ENCODE measurements at places on chromosomes 4 and X.
A peak's percentile ranks its signal among the peaks of the same experiment; 100 is the strongest.

DNA sequence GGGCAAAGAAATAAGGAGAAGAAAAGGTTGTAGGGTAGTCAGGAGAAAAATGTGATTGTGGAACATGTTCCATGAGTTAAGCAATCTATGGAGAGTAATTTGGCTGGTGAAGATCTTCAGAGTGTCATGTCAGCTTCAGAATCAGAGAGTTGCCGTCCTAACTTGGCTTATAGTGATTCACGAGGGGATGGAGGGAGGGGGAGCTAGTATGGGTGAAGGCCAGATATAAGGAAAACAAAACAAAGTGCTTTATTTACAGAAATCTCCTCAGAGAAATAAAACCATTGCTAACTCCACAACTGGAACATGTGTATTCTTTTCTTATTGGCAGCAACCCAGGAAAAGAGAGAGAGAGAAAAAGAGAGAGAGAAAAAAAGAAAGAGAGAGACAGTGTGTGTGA lies 256.5 kb upstream of the NRK start:
- no peak for DNase-seq

GRCh38 chr4:117986321-117986720 lies 48.0 kb upstream of the NDST3 start:
- DNase-seq, result no peak

GRCh38 chr4:80058740-80059139 lies 14.3 kb downstream of the ANTXR2 start:
- DNase-seq, result no peak

DNA sequence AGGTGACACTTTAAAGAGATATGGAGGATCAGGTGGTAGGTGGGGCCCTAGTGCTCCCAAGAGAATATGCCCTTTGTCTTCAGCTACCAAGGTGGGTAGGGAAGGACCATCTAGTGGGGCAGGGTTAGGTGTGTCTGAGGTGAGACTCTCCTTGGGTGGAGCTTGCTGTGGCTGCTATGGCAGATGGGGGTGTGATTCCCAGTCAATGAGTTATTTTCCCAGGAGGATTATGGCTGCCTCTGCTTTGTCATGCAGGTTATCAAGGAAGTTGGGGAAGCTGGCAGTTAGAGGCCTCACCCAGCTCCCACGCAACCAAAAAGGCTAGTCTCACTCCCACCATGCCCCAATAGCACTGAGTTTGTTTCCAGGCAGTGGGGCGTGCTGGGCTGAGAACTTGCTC lies 18.0 kb upstream of the SPIN2A start:
- no peak for DNase-seq

DNA sequence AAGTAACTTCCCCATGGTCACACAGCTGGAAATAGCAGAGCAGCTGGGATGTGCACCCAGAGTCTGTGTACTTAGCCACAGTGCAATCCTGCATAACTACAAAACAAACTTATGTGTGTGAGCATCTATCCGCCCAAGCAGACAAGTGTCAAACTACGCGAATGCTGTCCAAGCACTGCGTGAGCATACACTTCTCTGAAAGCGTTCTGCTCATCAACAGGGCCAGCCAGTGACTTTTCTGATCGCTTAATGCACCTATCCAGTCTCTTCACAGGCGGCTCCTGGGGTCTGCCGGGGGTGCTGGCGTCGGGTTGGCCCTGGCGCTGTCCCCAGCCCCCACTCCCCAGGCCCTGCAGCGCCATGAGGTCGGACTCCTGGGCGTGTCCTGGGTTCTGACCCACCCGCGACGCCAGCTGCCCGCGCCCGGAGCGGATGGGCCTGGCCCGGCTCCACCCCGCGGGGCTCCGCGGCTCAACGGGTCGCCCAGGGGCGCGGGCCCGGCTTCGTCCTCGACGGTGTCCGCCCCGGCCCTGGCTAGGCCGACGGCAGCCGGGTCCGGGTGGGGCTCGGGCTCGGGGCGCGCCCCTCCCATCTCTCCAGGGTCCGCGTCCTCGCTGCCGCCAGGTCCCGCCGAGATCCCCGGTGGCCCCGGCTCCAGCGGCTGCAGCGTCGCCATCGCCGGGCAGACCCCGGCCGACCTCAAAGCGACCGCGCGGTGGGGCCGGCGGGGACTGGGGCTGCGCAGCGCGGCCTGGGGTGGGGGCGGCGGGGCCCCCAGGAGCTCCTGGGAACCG lies 1.3 kb upstream of the ZNF141 start:
- peak; percentile 87 for DNase-seq

GRCh38 chrX:153802513-153803045 lies 8.1 kb downstream of the SSR4 start:
- no peak for DNase-seq

DNA sequence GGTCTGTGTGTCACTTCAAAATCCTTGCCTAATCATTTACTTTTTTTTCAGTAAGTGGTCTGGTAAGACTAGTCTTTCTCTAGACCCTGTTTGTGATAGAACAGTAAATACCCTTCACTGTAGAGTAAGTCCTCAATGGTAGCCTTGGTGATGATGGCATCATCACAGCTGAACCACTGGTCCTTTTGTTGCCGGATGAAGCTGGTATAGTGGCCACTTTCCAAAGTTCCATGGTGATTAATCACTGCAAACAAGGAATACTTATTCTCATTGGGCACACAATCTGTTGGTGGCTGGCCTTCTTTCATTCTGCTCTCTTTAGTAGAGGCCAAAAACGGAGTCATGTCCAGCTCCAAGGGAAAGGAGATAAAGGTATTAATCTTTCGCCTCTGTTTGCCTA lies 2.9 kb downstream of the USP51 start:
- peak; percentile 4 for DNase-seq

- no peak for DNase-seq
These were observed 409.0 kb downstream of the BCOR start for GRCh38 chrX:39688576-39689375.

- no peak for DNase-seq
These were observed 33.6 kb downstream of the CLCN4 start for GRCh38 chrX:10190367-10190766.

GRCh38 chr4:151541389-151542071 lies 132.6 kb downstream of the FHIP1A start:
- DNase-seq, result peak; percentile 24

GRCh38 chrX:9562851-9563250 lies 98.0 kb downstream of the TBL1X start:
- DNase-seq, result peak; percentile 68

DNA sequence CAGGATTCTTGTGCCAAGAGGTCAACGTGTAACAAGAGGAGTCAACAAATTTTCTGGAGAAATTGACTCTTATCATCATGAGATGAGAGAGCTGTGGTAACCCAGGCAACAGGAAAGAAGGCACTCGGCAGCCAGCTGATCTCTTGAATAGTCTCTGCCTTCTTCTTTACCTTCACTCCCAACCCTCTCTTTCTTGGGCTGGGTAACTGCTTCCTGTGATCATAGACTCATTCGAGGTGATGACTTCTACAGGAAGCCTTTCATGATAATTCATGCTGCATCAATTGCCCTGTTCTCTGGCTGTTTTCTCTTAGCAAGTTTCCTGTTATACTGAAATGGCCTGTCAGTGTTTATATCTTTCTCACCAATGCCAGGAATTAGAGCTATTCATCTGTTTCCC lies 70.8 kb upstream of the FSTL5 start:
- no peak for DNase-seq

DNA sequence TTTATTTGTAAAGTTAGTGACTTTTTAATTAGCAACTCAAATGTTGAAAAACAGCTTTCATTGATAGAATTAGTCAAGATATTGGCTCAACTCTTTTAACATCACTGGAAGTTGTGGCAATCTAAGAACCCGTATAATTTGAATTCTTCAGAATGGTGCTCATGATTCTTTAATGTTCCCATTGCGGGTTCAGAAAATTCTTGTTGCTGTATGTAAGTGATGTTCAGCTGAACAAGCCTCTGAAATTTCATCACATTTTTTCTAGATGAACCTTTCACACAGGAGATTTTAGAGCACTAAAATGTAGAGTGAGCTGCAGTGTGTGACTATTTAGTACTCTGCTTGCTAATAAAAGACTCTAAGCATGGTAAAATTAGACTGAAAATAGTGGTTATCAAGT lies 1317.7 kb downstream of the FSTL5 start:
- no peak for DNase-seq

DNA sequence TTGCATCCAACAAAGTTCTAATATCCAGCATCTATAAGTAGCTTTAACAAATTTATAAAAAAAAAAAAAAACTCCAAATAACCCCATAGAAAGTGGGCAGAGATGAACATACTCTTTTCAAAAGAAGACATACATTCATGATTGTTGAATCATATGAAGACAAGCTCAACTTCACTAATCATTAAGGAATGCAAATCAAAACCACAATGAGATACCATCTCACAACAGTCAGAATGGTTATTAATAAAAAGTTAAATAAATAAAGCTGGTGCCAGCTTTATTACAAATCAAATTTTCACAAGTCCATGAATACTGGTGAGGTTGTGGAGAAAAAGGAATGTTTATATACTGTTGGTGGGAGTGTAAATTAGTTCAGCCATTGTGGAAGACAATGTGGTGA lies 592.0 kb downstream of the IQCM start:
- no peak for DNase-seq

DNA sequence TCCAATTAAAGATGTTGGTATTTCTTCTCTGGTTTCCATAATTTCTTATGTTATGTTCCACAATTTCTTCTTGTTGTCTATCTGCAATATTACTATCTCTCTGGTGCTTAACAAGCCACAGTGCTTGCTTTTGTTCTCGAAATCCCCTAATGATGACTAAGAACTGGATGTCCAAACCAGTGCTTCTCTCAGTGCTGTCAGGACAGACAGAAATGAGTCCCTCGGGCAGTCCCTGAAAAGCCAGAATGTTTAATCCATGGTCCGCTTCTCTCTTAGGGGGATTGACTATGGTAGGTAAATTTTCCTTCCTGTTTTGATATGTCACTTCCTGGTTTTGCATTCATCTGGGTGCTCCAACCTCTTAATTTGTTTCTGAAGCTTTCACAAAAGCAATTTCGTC lies 321.6 kb upstream of the PCDH10 start:
- no peak for DNase-seq

GRCh38 chr4:5932035-5932568 lies 39.2 kb upstream of the CRMP1 start:
- no peak for DNase-seq

DNA sequence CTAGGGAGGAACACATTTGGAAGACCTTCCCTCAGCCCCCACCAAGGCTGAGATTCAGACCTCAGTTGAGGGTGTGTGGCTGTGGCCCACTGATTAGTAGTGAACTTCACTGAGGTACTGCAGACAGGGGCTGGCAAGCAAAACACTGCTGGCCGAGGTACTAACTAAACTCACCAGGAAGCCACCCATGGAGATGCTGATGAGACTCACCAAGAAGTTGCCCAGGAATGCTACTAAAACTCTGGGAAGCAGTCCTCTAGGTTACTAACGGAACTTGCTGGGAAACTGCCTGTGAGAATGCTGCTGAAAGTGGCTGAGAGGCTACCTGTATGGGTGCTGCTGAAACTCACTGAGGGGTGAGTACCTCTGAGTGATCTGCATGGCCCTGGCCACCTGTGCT lies 372.4 kb upstream of the RPS6KA3 start:
- no peak for DNase-seq

DNA sequence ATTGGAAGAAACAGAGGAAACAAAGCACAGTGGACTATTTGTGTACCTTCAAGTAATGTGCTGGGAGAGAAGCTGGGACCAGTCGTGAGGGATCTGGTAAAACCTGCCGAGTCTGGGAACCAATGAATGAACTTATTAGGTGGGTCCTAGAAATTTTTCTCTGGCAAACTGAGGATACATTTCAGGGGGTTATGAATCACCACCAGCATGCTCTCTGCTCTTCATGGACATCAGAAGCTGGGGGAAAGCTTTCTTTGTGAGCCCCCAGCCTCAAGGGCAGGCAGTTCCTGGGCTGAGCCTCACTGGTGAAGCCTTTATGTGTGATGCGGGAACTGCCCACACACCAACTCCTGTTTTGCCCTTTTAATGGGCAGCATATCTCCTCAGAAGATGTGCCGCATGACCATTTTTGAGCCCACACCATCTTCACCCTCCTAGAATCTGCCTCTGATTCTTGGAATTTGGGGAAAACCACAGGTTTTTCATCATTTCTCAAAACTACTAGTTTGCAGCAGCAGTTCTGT lies 95.4 kb upstream of the ENPP6 start:
- DNase-seq, result no peak
